NCI-H1048 (cell line): ENCODE measurements at places on chromosomes 1 and 21.

GRCh38 chr1:154616659-154617345, 8.8 kb upstream of the ADAR start:
- no peak for DNase-seq

DNA sequence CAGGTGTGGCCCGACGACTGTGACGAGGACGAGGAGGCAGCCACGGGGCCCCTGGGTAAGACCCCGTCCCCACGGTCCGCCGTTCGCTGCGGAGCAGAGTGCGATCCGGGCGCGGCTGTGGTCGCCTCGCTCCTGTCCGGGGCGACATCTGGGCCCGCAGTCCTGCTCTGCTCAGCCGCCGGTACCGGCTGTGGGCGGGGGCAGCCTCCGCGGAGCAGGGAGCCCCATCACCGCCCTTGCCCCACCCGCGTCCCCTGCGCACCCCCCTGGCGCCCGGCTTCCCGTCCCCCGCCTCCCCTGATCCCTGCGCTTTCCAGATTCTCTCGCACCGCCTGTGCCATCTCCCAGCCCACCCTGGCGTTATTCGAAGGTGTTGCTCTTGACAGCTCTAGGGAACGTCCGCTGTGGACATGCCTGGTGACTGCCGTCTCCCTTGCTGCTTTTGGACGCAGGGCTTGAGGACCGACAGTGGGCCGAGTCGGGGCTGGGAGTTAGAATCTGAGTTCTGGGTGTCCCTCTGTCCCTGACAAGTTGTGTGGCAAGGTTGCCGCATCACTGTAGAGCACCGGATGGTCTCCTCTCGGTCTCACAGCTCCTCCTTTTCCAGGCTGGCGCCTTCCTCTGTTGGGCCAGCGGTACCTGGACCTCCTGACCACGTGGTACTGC, 596 bp downstream of the TOR3A start:
- no peak for DNase-seq

DNA sequence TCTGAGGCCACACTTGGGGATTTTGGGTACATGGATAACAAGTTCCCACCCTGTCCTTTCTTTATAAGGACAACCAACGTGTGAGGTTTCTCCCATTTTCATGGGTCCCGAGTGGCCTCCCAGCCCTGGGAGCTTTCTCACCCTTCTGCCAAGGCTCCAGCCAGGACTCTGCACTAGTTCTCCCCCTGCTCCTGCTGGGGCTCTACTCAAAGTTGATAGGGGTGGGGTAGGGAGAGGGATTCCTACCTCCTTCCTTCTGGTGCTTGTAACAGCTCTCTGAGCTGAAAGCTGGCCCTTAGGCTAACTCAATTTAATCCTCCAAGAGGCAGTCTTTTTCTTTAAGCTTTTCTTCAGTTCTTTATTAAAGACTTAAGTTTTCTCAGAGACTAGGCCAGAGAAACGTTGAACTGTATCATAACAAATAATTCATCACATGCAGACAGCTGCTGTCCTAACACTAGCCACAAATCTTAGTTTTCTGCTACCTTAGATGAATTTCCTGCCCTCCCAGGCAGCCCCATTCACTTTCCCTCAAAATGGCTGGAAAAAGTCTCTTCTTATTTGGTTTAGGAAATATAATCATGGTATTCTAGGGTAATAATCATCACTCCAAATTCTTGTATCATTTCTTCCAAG, 22.4 kb upstream of the DR1 start:
- no peak for DNase-seq

DNA sequence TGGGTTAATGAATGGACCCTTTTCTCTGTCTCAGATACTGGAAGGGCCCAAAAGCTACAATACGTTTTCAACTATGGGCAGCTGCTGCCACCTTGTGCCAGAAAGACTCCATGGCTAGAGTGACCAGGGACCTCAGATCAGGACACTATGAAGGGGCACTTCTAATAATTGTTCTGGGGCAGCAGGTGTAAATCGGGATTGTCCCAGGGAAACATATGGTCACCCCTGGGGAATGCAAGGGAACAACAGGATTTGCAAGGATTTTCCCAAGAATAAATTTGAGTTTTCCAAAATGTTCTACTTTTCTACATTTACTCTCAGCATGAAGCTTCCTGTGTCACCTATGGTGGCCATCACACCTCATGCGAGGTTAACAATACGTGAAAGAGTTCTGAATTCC, 12.0 kb upstream of the FCAMR start:
- DNase-seq: peak; percentile 26

DNA sequence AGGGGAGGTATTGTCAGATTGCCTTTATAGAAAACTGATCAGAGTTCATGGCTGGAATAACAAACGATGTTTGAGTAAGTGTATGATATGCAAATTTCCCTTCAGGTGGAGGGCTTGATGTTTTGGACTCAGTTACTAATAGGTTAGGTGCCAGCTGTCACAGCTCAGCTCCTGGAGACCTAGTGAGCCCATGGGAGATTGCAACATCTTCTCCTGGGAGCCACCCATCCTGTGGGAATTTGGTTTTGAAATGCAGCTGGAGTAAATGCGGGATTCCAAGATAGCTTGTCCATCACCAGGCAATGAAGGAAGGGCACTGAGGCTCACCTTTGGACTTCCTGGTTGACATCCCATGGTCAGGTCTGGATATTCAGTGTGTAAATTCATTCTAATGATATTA, 211.4 kb upstream of the NRIP1 start:
- DNase-seq: no peak

DNA sequence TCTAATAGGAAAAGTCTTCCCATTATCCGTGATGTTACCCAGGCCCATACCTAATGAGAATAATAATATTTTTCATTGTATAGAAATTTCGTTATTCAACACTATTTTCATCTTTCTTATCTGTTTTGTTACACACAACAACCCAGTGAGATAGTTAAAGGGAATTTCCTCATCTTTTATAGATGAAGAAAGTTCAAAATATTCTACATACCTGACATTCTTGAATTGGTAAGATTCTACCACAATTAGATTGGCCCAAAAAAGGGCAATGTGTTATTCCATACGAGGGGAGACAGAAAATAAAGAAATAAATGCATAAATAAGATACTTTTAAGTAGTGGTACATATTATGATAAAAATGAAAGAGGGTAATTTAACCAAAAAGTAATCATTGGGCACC, 405.5 kb upstream of the ADAMTS5 start:
- DNase-seq: no peak
